ENCODE measurements at places on chromosomes 2 and 18.

DNA sequence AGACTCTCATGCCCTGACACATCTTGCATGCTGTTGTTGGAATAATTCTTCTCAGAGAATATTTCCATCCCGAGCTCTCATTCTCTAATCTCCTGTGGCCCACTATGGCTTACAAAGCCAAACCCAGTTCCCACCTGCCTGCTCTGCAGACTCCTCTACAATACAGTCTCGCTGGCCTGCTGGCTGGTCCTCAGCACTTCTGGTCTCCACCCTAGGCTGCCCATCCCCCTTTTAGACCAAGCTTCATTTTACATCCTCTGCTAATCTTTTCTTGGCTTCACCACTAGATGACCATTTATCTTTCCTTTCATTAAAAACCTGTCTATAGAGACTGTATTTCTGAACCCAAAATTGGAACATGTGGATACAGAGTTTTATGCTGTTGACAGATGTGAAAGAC lies 42.5 kb upstream of the YPEL5 start:
- no peak for DNase-seq

GRCh38 chr18:32048507-32049091 lies 30.0 kb downstream of the RNF125 start:
- no peak for DNase-seq

DNA sequence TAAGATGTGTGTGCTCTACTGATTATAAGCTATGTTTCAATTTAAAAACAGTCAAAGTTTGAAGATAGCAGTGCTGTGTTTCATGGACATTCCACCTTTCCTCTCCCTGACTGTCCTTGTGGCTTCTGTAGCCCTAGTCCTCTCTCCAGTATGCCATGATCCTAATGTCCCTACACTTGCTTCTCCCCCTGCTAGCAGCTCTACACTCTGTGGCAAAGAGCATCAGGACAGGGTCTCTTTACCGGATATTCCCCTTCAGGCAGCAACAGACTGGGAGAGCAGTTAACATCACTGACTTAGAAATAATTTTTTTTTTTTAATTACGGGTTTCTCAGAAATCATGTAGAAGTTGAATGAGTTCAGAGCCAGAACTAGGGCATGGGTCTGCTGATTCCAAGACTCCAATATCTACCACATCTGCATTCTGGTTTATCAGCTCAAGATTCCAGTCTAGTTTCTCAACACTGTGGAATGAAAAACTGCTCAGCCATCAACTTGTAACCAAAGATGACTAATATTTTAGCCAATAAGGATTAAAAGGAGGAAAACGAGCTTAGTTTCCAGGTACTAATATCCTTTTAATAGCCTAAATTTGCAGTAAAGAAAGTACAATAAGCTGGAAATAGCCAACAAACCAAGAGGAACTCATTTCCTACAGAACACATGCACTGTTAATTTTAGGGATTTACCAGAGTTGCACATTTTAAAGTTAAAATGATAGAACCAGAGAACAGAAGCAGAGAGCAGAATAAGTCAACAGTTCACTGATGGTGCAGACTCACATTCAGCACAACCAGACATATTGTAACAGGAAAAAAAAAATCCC lies 45.2 kb downstream of the TMEM131 start:
- DNase-seq, result no peak

DNA sequence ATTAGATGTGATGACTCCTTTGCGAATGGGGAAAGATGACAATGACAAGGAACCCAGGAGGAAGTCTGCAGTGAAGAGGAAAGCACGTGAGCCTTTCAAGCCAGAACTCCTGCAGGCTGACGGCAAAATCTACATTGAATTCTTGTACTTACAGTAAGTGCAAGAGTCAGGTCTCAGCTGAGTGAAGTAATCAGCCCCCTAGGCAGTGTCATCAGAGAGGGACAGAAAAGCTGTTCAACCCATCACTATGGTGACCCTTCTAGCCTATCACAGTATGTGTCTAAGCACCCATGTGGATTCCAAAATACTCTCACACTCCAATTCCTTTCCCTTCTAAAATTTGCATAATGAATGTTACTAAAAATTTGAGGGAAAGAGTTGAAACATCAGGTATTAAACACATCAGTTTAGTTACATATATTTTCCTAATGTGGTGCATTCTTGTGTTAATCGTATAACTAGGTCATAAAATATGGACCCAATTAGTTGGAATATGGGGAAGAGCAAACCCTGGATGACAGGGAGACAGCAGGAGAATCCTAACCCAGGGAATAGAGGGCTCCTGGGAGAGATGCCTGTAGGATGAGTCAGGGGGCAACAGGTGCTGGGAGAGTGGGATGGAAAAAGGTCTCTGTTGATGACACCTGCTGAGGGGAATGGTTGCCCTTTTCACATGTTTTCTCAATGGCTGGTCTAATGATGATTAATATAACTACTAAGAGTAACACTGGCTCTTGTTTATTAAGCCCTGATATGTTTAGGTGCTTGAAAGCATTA lies 39.5 kb downstream of the VWC2L start:
- no peak for DNase-seq

DNA sequence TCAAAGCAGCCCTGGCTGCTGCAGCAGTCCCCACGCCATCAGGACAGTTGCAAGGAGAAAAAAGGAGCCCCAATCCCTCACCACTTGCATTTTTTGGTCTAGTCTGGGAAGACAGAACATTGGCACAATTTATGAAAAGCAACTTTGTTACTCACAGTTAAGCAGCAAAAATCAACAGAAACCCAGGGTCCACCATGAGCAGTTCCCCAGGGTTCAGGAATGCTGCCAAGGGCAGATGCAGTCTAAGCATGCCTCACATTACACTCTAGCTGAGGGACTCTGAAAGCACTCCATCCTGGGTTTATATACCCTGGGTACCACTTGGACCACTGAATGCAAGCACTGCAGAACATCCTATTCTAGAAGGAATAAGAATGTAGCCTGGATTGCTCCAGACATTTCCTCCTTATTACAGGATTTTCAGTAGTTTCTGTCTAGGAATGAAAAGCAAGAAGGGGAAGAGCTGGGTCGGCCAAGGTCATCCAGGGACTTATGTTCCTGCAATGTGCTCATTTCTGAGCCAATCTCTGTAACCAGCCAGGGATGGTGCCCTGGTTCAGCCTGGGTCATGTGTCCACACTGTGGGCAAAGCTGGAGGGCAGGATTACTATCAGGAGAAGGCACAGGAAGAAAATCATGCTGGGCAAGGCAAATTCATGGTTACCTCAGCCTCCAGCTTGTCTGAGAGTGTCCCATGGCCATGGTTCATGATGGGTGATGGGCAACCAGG lies 19.5 kb upstream of the TMEM163 start:
- no peak for DNase-seq

GRCh38 chr2:96213379-96213778 lies 4.8 kb upstream of the STARD7 start:
- DNase-seq, result no peak

Measured in GM12864 (cell line).